HT1080 (cell line): ENCODE measurements at places on chromosomes 4 and X. TPM values are rescaled to one million over a fixed set of nuclear protein-coding genes. Genes with fewer than 3 reads are reported as not detected.

SPACA5 gene
- not detected in 2 replicates for total RNA-seq

STOX2 gene
- not detected in 2 replicates for total RNA-seq

POLN gene
- 1.7 and 2.9 TPM in 2 replicates for total RNA-seq

DNA sequence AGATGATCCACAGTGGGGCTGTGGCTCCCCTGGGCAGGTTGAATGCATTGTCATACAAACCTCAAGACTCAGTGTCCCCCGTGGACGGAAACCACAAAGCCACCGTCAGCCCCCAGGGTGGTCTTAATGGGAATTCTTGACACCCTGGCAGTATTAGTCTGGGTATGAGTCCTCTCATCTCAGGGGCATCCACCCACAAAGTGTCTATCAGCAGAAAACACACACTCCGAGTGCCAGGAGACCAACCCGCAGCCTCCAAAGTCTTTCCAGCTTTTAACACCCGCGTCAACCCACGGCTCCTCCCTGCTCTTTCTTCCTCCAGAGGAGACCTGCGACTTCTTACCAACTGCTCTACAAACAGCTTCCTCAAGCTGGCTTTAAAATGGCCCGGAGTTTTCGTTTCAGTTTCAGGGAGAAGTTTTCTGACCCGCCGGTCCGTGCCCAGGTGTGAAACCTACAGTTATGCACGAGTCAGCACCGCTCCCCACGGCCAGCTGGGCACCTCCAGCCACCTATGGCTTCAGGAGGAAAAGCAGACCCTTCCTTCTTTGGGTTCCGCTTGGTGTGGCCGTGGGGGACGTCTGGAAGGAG, 14.4 kb upstream of the ASMTL start:
- DNase-seq, result no peak

DNA sequence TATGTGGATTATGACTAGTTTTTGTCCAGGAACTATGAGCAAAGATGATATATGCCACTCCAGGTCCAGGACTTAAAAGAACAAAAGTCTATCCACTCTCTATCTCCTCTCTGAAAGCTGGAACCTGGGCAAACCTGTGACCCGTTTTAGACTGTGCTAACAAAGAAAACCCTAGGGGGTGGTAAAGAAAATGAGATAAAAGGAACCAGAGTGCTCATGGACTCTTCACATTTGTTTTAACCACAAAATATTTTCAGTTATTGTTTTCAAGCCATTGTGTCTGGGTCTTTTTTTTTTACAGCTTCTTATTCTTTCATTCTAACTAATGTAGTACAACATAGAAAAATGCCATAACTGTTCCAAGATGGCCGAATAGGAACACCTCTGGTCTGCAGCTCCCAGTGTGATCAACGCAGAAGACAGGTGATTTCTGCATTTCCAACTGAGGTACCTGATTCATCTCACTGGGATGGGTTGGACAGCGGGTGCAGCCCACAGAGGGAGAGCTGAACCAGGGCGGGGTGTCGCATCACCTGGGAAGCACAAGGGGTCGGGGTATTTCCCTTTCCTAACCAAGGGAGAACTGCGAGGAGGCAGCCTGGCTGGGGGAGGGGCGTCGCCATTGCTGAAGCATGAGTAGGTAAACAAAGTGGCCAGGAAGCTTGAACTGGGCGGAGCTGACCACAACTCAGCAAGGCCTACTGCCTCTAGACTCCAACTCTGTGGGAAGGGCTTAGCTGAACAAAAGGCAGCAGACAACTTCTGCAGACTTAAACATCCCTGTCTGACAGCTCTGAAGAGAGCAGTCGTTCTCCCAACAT, 45.1 kb downstream of the CHM start:
- DNase-seq, result peak; percentile 40

DNA sequence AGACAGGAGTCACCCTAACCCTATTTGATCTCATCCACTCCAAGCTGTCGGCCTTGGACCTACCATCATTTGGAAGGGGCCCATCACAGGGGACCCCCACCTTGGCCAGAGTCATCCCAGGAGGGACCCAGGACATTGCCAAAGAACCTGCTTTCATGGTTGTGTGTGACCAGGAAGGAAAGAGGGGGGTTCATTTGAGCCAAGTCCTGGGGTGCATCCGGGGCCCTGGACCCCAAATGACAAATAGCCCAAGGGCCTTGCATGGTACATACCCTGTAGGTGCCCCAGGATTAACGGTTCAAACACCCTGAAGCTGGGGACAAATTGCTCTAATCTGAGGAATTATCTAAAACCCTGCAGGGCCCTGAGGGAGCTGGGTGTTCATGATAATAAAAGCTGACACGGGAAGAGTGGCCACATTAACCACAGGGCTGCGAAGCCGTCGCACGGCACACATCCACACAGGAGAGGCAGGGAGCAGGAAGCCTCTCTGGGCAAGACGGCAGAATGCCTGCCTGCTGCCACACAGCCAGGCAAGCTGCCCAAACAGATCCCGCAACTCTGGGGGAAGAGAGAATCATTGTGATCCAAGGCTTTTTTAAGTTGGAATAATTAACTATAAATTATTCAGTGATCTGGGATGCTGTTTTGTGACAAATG, 28.2 kb upstream of the PPP2R2C start:
- no peak for DNase-seq

GRCh38 chr4:129327637-129328036, 231.7 kb downstream of the C4orf33 start:
- no peak for DNase-seq
